CD4-positive, alpha-beta T cell treated with Interleukin-2 at 100 ng/mL for 4 hours (primary cell): ENCODE measurements at places on chromosomes 3 and 15.

- DNase-seq = no peak
Observed at GRCh38 chr15:82174471-82175235, 87.9 kb downstream of the EFL1 start.

DNA sequence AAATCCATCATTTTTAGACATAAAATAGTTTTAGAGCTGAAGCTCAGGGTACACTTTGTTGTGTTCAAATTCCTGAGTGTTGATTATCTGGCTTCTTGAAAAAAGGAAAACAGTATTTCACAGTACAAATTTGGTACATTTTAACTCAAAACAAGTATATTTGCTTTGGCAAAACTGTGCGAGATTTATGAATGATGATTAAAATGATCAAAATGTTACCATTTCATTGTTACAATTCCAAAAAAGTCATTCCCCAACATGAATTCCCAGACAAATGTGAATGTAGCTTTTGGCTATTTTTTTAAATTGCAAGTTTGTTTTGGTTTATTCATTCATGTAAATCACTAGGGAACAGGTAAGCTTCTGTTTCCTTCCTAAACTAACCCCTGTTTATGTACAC lies 347.4 kb upstream of the DCBLD2 start:
- no peak for DNase-seq

- no peak for DNase-seq
Observed at GRCh38 chr3:101292027-101292426, 28.3 kb downstream of the IMPG2 start.

DNA sequence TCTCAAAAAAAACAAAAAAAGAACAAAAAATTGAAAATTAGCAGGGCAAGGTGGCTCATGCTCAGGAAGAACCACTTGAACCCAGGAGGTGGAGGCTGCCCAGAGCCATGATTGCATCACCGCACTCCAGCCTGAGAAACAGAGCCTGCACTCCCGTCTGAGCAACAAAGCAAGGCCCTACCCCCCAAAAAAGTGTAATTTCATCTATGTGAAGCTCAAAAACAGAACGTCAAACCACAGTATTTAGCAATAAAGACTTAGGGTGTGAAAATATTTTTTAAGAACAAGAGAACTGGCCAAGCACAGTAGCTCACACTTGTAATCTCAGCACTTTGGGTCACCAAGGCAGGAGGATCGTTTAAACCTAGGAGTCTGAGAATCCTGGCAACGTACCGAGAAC lies 38.2 kb downstream of the STAG1 start:
- DNase-seq = no peak

- no peak for DNase-seq
Observed at GRCh38 chr3:127224118-127224517, 31.2 kb downstream of the PRR23E start.
